ENCODE measurements at places on chromosomes 5 and 9. TPM values are rescaled to one million over a fixed set of nuclear protein-coding genes. Genes with fewer than 3 reads are reported as not detected.

Gene CSNK1G3
- 87.5 TPM for total RNA-seq

Gene DAB2
- 10.3 TPM for total RNA-seq

Gene ECM2
- 0.17 TPM for total RNA-seq

Gene RPL7A
- 4,992 TPM for total RNA-seq

Gene IDNK
- 4.2 TPM for total RNA-seq

Gene WDR31
- total RNA-seq, result 2.3 TPM

Measured in Daoy (cell line).